Kidney (tissue), 22 donors: ENCODE measurements at places on chromosomes 2 and 18.
A peak's percentile ranks its signal among the peaks of the same experiment; 100 is the strongest.

- H3K27ac ChIP-seq, result no peak overlapping the region
- no peak for DNase-seq
- peaks cover 15% of the 10 kb centered on the region for H3K27me3 ChIP-seq
- H3K36me3 ChIP-seq, result no peaks in the 10 kb centered on the region
- H3K4me1 ChIP-seq, result no peaks in the 10 kb centered on the region
Measured at GRCh38 chr18:79790996-79791972, 6.5 kb upstream of the KCNG2 start.

DNA sequence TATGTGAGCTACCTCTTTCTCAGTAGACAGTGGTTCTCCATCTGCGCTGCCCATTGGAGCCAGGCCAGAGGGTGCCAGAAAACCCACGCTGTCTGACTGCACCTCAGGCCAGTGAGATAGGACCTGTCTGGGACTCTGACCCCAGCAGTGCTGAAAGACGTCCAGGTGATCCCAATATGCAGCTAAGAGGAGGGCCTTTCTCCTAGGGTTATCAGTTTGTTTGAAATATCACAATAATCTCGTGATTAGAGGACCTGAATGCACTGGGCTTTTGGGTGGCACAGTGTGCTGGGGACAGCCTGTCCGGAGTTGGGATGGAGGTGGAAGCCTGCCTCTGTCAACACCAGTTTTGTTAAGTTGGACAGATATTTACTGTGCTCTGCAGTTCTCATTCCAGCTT lies 216.3 kb downstream of the LDLRAD4 start:
- H3K4me3 ChIP-seq, result no peak overlapping the region
- H3K4me1 ChIP-seq, result no peaks in the 10 kb centered on the region
- H3K36me3 ChIP-seq, result no peaks in the 10 kb centered on the region
- no peak for DNase-seq

DNA sequence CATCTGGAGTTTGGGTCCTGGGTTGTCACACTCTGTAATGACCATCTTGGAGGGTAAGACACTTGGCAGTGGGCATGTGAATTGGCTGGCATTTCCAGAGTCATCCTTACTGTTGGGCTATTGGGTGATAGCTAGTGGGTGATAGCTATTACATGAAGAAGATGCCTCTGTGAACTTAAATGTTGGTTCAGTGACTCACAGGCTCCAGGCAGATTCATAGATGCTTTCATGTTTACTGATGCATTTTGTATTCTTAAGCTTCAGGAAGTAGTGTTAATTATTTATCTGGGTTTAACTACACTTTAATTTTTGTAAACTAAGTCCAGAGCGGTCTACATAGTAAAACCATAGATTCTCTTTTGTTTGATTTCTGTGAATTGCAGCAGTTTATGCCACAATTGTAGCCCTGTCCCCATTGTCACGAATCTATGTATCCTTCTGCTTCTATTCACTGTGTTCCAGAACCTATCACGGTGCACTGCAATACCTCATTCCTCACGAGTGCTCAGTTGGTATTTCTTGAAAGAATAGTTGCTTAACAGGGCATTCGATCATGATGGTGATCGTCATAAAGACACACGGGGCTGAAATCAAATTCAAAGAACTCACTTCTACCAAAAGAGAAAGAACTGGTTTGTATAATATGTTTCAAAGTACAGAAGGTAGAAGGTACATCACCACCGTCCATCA lies 79.7 kb downstream of the GBX2 start:
- no peak for DNase-seq
- no peaks in the 10 kb centered on the region for H3K36me3 ChIP-seq
- H3K4me3 ChIP-seq, result no peak overlapping the region
- no peaks in the 10 kb centered on the region for H3K27me3 ChIP-seq

- DNase-seq, result no peak
- no peaks in the 10 kb centered on the region for H3K36me3 ChIP-seq
- H3K27me3 ChIP-seq, result no peaks in the 10 kb centered on the region
- H3K27ac ChIP-seq, result no peak overlapping the region
- H3K4me1 ChIP-seq, result peaks cover 11% of the 10 kb centered on the region
- H3K4me3 ChIP-seq, result no peak overlapping the region
Measured at GRCh38 chr2:38592951-38593350, 9.8 kb downstream of the HNRNPLL start.

DNA sequence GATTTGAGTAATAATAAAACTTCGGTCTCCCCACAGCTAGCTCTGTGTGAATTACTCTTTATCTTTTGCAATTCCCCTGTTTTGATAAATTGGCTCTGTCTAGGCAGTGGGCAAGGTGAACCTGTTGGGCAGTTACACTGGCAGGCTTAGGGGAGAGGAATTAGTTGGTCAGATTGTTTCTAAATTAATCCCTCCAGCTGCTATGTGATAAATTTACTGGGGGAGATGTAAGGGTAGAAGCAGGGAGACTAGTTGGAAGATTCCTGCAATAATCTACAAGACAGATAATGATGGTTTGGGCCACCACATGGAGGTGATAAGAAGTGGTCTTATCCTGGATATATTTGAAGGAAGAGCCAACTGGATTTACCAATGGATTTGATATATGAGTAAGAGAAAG lies 118.5 kb upstream of the TACR1 start:
- no peaks in the 10 kb centered on the region for H3K27me3 ChIP-seq
- H3K27ac ChIP-seq, result no peak overlapping the region
- no peak overlapping the region for H3K4me3 ChIP-seq
- DNase-seq, result no peak
- H3K36me3 ChIP-seq, result no peaks in the 10 kb centered on the region
- H3K4me1 ChIP-seq, result no peaks in the 10 kb centered on the region

DNA sequence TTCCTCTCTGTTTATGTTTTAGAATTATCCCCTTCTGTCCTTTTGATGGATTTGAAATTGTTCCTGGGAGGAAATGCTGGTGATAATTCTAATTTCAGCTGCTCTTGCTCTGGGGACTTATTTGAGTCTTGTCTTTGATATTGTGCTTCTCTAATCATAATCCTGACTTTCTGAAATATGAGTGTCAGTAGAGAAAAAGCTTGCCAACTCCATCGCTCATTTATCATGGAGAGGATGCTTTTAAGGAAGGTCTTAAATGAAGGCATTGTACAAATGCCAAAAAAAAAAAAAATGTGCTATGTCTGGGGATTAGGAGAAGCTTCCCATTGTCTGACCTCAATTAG lies 159.5 kb downstream of the NYAP2 start:
- DNase-seq, result no peak
- no peak overlapping the region for H3K4me3 ChIP-seq
- no peaks in the 10 kb centered on the region for H3K27me3 ChIP-seq

GRCh38 chr2:24399434-24400206 lies 39.3 kb upstream of the ITSN2 start:
- no peaks in the 10 kb centered on the region for H3K4me1 ChIP-seq
- no peaks in the 10 kb centered on the region for H3K27me3 ChIP-seq
- H3K27ac ChIP-seq, result no peak overlapping the region
- no peak for DNase-seq
- no peaks in the 10 kb centered on the region for H3K36me3 ChIP-seq
- no peak overlapping the region for H3K4me3 ChIP-seq

- H3K27ac ChIP-seq, result no peak overlapping the region
- no peak overlapping the region for H3K4me3 ChIP-seq
- no peak for DNase-seq
- no peaks in the 10 kb centered on the region for H3K27me3 ChIP-seq
- no peaks in the 10 kb centered on the region for H3K36me3 ChIP-seq
- H3K4me1 ChIP-seq, result no peaks in the 10 kb centered on the region
Measured at GRCh38 chr2:127012215-127012614, 94.7 kb downstream of the BIN1 start.

GRCh38 chr2:179951680-179952079 lies 55.4 kb downstream of the CWC22 start:
- no peak overlapping the region for H3K27ac ChIP-seq
- H3K4me1 ChIP-seq, result no peaks in the 10 kb centered on the region
- H3K27me3 ChIP-seq, result no peaks in the 10 kb centered on the region
- DNase-seq, result no peak
- H3K4me3 ChIP-seq, result no peak overlapping the region

DNA sequence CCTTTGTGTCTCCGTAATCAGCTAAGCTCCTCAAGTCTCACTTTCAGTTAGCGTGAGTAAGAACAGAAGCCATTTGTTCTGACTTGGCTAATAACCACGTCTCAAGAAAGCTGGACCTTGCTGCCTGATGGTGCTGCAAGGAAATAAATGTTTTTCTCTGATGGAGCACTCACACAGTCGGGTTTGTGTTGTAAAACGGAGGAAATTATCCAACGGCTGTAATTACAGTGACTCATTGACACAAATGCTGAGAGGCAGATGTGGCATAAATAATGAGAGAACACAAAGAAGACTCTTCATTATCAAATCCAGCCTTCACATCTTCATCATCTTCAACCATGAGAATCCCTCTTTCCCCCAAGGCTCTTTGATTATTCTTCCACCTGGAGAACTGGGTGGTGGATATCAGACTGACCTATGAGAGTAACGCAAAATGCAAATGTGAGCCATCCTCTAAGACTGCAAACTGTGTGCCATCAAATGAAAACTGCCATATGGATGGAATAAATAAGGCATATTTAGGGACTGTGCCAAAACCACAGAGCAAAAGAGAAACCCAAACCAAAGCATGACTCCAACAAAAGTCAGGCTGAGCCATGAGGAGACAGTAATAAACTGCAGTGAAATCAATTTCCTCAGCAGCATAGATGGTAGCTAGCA lies 252.6 kb downstream of the RND3 start:
- H3K4me1 ChIP-seq, result no peaks in the 10 kb centered on the region
- H3K27me3 ChIP-seq, result no peaks in the 10 kb centered on the region
- H3K4me3 ChIP-seq, result no peak overlapping the region
- H3K27ac ChIP-seq, result no peak overlapping the region
- no peaks in the 10 kb centered on the region for H3K36me3 ChIP-seq
- DNase-seq, result no peak

GRCh38 chr18:65706646-65707045 lies 44.2 kb upstream of the CDH7 start:
- DNase-seq, result no peak
- no peaks in the 10 kb centered on the region for H3K36me3 ChIP-seq
- no peak overlapping the region for H3K27ac ChIP-seq
- no peaks in the 10 kb centered on the region for H3K27me3 ChIP-seq
- no peak overlapping the region for H3K4me3 ChIP-seq

GRCh38 chr2:121004950-121005349 lies 269.3 kb downstream of the GLI2 start:
- H3K4me3 ChIP-seq, result no peak overlapping the region
- DNase-seq, result no peak
- no peak overlapping the region for H3K27ac ChIP-seq
- H3K4me1 ChIP-seq, result no peaks in the 10 kb centered on the region
- no peaks in the 10 kb centered on the region for H3K27me3 ChIP-seq

GRCh38 chr18:76619621-76620315 lies 124.7 kb upstream of the ZNF516 start:
- DNase-seq, result peak; percentile 94
- H3K4me1 ChIP-seq, result peaks cover 2% of the 10 kb centered on the region
- peak overlapping the region; percentile 28 for H3K4me3 ChIP-seq
- H3K36me3 ChIP-seq, result no peaks in the 10 kb centered on the region

DNA sequence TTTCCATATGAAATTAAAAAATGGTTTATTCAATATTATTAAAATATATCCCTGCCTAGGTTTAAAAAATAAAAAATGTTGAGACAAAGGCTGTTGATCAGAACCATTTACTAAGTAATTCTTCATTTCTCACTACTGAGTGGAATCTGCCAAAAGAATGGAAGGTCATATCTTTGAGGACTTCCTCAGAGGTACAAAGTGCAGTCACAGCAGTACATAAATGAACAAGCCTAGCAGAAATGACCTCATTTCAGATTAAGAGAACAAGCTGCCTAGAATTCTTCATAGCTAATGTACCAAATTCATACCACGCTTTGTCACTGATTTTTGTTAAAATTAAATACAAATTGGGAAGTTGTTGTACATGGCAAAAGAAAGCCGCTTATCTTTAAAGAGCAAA lies 318.9 kb upstream of the TFPI start:
- no peaks in the 10 kb centered on the region for H3K36me3 ChIP-seq
- DNase-seq, result no peak
- no peak overlapping the region for H3K27ac ChIP-seq
- H3K4me3 ChIP-seq, result no peak overlapping the region
- H3K27me3 ChIP-seq, result no peaks in the 10 kb centered on the region

- no peak overlapping the region for H3K4me3 ChIP-seq
- no peaks in the 10 kb centered on the region for H3K27me3 ChIP-seq
- no peaks in the 10 kb centered on the region for H3K36me3 ChIP-seq
- no peak overlapping the region for H3K27ac ChIP-seq
Measured at GRCh38 chr2:190802626-190803209, 77.9 kb upstream of the GLS start.

DNA sequence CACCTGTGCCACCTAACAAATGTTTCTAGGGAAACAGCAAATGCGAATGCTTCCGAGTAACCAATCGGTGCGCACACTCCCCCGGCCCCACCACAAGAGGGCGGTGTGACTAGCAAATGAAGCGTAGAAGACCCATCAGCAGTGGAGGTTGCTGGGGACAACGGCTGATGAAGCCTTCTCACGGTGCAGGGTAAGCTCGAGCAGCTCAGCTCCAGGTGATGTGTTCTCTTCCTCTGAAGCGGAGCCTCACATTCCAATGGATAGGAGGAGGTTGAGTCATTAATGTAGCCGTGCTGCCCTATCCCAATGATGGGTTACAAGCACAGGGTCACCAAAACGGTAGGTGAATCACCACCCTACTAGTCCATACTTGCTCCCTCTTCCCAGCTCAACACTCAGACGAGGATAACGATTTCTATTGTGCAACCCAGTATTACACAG lies 127.6 kb upstream of the TWIST2 start:
- H3K27ac ChIP-seq, result no peak overlapping the region
- no peak for DNase-seq
- H3K4me3 ChIP-seq, result no peak overlapping the region
- no peaks in the 10 kb centered on the region for H3K27me3 ChIP-seq
- no peaks in the 10 kb centered on the region for H3K36me3 ChIP-seq
